Anterior cingulate cortex (tissue), 58 donors: ENCODE measurements at places on chromosomes 1 and 21.

- peak; percentile 2 for DNase-seq
Observed at GRCh38 chr1:48356901-48357300, 115.1 kb downstream of the SPATA6 start.

DNA sequence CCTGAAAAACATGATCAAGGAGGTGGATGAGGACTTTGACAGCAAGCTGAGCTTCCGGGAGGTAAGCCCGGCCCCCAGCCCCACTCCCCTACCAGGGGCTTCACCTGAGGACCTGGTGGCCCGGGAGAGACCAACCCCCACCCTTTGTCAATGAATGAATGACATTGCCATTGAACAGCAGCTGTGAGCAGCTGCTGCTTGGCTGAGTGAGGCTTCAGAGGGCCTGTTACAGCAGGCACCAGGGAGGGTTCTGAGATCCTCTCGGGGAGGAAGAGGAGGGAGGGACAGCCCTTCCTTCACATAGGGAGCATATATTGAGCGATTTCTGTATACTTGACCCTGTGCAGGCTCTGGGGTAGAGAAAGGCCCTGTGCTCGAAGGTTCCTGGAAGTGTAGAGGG is 12.3 kb upstream of the CTRC start:
- no peak for DNase-seq

DNA sequence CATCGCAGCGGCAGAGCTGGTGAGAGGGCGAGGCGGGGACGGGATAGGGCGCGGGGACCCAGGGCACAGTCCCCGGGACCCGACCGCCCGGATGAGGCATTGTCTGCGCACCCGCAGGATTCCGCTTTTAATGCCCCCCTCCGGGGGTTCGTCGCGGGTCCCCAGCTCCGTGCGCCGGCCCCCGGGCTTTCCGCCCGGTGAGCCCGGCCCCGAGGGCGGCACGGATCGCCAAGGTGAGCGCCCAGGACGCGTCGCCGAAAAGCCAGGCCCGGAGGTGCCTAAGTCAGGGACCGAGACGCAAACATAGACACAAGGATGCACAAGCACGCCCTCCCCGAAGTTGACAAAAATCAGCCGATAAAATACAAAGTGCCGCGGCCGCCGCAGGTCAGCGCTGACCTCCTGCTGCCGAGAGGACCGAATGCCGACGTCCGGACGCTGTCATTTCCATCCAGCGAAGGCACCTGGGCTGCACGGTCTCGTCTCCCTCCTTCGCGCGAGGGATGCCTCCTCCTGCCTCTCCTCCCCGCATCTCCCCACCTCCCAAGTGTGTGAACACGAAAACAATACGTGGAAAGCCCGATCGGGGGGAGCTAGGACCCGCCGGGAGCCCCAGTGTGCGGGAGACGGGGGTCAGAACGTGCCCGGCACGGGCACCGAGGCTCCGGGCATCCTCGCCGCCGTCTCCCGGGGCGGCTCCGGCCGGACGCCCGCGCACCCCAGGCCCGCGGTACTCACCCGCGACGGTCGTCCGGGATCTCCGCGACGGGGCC is 101.1 kb upstream of the SOD1 start:
- peak; percentile 42 for DNase-seq

DNA sequence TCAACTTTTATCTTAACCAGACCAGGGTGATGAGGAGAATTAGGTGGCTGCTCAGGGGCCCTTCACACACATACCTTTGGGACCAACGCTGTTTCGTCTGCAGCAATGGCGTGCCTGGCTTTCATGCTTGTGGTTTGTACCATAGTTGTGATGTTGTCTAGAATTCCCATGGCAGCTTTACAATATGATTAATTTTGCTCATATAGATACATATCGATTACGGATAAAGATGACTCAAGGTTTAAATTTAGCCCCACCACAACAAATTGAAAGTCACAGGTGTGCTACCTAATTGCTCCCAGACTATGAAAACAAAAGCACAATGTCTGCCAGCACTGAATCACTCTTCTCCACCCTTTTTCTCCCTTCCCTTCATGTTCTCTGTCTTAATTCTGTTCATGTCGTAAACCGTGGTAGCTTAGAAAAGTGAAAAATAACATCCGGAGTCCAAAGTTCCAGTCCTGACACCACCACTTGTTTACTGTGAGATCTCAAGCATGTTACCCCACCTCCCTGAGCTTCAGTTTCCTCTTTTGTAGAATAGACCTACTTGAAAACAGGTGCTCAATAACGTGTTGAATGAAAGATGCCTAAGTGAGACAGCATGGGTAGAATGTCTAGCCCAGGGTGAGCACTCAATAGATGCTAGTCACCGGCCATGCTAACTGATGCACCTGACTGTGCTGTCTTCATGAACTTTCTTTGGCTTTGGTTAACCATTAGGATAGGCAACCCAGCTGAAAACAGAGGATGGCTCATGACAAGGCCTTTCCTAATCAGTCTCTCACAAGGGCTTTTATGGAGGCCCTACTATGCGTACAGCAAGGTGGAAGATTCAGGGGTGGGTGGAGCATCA is 22.1 kb upstream of the JUN start:
- no peak for DNase-seq

GRCh38 chr1:156488566-156489165 is 11.9 kb downstream of the MEF2D start:
- DNase-seq, result no peak

GRCh38 chr21:37869661-37870060 is 46.6 kb downstream of the KCNJ6 start:
- no peak for DNase-seq

DNA sequence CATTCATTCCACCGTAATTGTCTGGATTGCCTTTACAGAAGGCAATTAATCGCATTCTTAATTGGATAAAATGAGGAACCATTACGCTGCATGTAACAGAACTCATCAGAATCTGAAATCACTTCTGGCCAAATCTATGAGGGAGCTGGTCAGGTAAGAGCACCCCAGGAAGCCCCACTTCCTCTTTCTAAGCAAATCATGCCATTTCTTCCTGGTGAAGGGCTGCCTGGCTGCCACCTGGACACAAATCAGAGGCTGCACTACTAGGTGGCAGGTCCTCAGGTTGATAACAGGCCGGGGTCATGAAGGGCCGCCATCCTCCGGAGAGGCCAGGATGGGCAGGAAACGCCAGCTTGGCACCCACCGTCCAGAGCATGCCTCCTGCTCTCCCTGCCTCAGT is 73.7 kb downstream of the CAPZB start:
- no peak for DNase-seq

GRCh38 chr1:27779122-27779521 is 6.1 kb downstream of the STX12 start:
- no peak for DNase-seq

- no peak for DNase-seq
Observed at GRCh38 chr1:109499661-109500536, 6.0 kb downstream of the CYB561D1 start.

DNA sequence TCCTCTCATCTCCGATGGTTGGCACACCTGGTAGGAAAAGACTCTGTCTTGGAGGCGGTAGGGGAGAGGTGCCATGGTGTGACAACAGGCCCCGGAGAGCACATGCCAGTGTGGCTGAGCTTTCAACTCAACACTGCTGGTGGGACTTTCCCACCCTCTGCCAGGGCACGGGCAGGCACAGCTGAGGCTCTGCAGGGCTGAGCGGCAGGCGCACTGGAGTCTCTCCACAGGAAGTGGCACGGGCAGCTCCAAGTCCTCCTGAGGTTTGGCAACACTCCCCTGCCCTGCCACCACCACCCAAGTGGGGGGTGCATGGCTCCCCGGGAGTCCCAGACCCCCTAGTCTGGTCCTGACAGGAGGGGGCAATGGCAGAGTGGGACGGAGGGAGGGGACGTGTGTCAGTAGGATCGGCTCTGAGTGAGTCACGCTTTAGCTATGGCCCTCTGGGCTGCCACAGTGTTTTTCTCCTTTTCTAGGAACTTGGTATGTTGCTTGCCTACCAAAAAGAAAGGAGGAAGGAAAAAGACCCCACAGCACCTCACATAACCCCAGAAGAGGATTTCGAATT is 27.3 kb upstream of the EVA1B start:
- no peak for DNase-seq

GRCh38 chr1:9322661-9323244 is 30.1 kb downstream of the SPSB1 start:
- no peak for DNase-seq

GRCh38 chr1:220528679-220529501 is 954 bp downstream of the MARK1 start:
- DNase-seq, result peak; percentile 29

GRCh38 chr1:77349275-77349674 is 67.5 kb downstream of the AK5 start:
- no peak for DNase-seq

DNA sequence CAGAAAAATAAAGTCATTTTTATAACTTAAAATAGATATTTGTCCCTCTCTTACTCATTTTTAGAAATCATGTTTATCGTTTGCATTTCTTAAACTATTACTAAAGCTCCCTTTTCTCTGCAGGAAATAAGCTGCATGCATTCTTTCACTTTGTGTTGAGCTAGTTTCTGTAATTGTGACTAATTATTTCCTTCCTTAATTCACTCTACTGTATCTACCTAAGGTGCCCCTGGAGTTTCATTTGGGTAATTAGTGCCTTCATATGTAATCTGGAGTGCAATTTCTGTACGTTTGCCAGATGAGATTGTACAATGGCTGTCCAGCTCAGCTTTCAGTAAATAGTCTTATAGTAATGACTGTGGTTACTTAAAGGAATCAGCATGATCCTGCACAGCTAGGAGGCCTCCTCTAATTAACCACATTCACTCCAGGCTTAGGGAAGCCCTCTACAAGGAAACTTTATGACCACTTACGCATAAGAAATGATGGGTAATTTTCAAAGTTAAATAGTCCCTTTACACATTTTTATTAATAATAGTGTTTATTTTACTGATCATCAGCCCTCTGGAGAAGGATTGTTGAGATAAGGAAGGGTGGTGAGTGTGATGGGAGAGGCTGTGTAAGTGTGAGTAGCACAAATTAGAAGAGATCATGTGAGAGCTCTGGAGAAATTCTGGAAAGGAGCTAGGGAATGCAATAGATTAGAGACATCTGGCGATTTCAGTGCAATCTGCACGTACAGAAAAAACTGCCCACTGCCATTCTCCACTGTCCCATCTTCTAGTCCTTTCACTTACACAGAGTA is 86.8 kb downstream of the LRRC8C start:
- no peak for DNase-seq

DNA sequence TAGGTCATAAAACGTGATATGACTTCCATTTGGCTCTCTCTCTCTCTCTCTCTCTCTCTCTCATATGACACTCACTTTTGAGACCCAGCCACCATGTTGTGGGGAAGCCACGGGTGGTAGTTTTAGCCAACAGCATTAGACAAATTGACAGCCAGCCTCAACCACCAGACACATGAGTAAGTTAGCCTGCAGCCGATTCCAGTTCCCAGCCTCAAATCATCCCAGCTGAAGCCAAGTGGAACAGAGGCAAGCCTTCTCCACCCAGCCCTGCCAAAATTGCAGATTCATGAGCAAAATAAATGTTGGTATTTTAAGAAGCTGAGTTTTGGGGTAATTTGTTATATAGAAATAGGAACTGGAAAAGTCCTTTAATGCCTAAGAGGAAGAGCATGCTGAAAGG is 98.0 kb upstream of the DNAH14 start:
- DNase-seq, result no peak

DNA sequence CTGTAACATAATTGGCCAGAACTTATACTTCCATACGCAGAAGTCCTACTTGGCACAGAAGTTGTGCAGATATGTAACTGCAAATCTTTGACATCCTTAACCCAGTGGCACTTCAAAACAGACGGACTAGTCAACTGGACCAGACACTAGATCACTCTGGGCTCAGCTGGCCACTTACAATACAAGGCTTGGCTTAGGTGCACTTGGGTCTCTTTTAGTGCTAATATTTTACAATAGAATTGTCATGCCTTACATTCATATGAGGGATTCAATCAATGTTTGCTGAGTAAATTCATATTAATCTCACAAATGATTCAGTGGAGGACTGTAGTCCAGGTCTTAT is 20.1 kb downstream of the XKR8 start:
- DNase-seq, result no peak

DNA sequence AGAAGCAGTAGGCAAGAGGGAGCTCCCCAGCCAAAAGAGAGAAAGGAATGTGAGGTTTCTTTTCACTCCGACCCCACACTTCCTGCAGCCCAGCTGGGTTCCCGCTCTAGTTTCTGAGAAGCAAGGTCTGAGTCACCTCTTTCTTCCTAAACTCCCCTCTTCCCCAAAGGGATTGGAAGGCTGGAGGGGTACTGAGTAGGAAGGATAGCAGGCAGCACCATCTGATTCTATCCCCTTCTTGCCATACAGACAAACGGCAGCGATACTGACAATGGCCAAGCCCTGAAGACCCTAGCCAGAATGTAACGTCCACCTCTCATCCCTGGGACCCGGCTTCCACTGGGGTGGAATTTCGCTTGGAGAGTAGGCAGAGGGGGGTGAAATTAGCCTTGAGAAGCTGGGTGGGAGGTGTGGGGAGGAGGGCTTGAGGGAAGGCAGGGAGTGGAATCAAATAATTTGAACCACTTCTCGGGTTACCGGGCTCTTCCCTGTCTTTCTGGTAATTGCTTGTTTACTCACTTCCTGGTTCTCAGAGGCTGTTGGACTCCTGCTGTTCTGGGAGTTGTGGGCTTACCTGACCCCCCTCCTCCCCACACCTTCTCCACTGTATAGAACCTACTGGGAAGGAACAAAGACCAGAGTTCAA is 13.2 kb downstream of the IER5 start:
- no peak for DNase-seq

- no peak for DNase-seq
Observed at GRCh38 chr1:59143811-59144210, 153.1 kb upstream of the FGGY start.

- no peak for DNase-seq
Observed at GRCh38 chr1:159877695-159878444, 15.4 kb upstream of the VSIG8 start.

GRCh38 chr1:17673329-17674072 is 81.6 kb upstream of the ACTL8 start:
- DNase-seq, result no peak

DNA sequence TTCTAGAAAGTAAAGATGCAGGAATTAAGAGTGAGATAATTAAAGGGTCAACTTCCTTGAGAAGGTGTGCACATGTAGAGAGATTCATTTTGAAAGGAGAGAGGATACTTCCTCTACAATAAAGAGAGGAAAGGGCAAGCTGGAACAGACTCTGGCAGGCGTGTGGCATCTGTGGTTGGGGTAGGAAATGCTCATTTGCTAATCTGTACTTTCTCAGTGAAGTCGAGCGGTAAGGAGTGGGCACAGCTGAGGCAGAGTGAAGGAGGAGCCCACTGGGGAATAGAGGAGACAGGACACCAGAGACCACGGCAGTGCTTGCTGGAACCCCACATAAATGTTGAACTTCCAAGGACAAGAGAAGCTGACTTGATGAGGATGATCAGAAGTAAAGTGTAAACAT is 49.1 kb downstream of the PCSK9 start:
- no peak for DNase-seq
